Activated B cell treated with CpG ODN at 0.5 μM for 24 hours (primary cell): ENCODE measurements at places on chromosomes 6 and 20.

- DNase-seq: no peak
These were observed 62.1 kb upstream of the APCDD1L start for GRCh38 chr20:58577139-58577806.

GRCh38 chr20:32556312-32557184 lies 28.6 kb downstream of the NOL4L start:
- no peak for DNase-seq

DNA sequence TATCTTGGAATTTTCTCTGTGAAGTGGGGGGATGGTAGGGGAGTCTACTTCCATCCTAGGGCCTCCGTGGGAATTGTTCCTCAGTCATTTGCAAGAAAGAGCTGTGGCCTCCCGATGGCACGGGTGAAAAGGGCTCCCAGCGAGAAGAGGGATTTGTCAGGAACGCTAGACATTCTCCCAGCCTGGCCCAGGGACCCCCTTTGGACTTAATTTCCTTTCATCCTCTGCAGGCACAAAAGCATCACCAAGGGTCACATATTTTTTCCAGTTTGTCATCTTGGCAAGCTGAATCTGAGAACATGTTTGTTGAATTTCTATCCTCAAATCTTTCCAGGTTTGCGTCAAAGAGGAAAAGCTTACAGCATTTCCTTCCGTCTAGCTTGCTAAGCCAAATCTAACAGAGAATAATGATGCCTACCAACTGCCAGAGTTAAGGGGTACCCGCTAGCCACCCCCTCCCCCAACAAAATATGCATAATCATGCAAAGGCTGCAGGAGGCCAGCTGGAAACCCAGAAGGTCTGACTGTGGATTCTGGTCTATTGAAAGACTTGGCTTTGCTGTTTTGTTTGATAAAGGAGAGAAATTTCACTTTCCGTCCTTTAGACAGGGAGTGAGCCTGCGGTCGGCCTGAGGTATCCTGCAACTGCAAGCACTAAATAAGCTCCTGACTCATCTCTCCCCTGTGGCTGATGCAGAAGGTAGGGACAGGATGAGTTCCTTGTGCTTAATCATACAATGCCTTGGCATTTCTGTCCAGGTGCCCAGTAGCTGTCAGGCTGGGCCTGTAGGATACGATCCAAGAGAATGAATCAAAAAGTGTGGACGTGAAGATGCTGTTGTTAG lies 23.1 kb downstream of the PSMG4 start:
- no peak for DNase-seq

GRCh38 chr6:56840467-56841380 lies 114.2 kb upstream of the BEND6 start:
- DNase-seq: no peak

DNA sequence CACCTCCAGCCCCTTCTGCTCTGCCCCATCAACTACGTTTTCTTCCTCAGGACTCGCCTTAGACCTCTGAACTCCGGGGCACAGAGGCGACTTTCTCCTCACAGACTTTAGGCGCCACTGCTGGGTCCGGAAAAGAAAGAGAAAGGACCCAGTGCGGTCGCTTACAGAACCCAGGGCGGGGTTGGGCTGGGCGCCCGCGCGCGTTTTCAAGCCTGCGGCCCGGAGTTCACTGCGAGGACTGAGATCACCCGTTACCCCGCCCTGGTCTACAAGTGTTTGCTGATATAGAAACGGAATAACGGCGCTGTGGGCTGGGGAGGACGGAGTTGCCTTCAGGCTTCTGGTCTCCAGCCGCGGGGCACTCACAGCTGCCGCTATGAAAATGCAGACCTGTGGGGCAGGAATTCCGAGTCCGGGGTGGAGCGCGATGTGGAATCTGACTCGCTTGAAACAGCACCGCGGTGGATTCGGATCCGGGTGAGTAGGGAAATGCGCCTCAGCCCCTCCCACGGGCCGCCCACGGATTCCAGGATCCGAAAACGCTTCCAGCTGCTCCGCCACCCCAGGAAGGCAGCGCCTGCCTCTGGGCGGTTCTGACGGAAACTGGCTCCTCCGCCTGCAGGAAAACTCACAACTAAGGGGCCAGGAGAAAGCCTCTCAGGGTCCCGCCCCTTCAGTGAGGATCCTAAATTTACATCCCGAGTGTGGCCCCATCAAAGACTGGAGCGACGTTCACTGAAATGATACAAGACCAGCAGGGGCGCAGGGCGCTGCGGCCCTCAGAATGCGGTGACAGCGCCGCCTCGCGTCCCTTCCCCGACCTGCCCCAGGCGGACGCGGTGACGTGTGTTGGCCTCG lies 29.4 kb downstream of the HLA-F start:
- peak; percentile 80 for DNase-seq

- no peak for DNase-seq
These were observed 23.5 kb downstream of the OGFRL1 start for GRCh38 chr6:71312089-71312488.

GRCh38 chr20:63701051-63701328 lies 4.5 kb downstream of the TNFRSF6B start:
- no peak for DNase-seq

DNA sequence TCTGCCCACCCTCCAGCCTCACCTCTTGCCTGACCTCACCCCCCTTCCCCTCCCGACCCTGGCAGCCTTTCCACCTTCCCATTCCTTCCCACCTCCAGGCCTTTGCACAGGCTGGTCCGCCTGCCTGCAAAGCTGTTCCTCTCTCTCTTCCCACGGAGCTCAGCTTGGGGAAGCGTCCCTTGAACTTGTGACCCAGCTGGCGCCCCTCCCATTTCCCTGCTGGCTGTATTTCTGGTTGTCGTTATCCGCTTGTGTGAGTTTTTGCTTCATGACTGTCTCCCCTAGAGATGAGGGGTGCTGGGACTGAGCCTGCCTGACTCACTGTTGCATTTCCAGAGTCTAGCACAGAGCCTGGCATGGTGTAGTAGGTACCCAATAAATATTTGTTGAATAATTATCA lies 32.5 kb downstream of the VSTM2L start:
- DNase-seq: no peak

DNA sequence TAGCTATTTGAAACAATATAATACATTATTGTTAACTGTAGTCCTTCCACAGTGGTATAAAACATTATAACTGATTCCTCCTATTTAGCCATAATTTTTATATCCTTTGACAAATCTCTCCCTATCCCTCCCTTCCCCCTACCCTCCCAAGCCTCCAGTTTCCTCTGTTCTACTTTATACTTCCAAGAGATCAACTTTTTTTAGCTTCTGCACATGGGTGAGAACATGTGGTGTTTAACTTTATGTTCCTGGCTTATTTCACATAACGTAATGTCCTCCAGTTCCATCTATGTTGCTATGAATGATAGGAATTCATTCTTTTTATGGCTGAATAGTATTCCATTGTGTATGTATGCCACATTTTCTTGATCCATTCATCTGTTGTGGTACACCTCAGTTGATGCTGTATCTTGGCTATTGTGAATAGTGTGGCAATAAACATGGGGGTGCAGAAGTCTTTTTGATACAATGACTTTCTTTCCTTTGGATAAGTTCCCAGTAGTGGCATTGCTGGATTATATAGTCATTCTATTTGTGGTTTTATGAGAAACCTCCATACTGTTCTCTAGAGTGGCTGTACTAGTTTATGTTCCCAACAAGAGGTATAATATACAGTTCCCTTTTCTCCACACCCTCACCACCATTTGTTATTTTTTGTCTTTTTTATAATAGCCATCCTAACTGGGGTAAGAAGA lies 205.0 kb downstream of the KCNQ5 start:
- DNase-seq: no peak

GRCh38 chr6:159064477-159064876 lies 19.7 kb upstream of the TAGAP start:
- DNase-seq: no peak

- no peak for DNase-seq
These were observed 51.7 kb downstream of the VSTM2L start for GRCh38 chr20:37954626-37955025.

DNA sequence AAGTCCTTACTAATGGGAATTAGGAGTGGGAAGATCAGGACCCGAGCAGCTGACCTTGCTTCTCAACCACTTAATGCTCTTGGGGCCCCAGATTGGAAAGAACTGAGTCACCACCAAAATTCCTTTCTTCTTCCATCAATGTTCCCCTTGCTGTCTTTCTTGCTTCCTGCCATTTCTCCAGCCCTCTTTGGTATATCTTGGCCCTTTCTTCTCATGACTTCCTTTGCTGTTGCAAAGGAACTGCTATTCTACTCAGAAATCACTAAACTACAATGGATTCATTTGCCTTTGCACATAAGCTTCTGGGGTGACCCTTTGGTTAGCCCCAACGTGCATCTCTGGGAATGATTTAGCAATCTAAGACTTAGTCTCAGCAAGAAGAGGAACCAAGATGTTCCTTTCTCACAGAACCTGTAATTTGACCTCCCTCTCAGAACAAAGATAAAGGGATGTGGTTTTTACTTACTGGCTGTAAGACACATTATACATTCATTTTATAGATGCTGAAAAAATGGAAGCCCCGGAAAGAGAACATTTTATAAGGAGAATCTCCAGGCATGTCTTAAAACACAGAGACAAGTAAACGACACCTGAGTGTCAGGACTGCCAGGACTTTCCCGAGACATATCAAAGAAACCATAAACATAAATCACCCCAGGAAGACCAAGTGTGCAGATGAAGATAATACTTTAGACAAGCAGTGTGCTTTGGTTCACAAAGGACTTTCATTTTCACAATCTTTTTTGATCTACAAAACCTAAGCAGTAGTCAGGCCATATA lies 99.0 kb upstream of the TNFAIP3 start:
- no peak for DNase-seq

GRCh38 chr6:118012944-118013343 lies 105.9 kb downstream of the SLC35F1 start:
- no peak for DNase-seq

DNA sequence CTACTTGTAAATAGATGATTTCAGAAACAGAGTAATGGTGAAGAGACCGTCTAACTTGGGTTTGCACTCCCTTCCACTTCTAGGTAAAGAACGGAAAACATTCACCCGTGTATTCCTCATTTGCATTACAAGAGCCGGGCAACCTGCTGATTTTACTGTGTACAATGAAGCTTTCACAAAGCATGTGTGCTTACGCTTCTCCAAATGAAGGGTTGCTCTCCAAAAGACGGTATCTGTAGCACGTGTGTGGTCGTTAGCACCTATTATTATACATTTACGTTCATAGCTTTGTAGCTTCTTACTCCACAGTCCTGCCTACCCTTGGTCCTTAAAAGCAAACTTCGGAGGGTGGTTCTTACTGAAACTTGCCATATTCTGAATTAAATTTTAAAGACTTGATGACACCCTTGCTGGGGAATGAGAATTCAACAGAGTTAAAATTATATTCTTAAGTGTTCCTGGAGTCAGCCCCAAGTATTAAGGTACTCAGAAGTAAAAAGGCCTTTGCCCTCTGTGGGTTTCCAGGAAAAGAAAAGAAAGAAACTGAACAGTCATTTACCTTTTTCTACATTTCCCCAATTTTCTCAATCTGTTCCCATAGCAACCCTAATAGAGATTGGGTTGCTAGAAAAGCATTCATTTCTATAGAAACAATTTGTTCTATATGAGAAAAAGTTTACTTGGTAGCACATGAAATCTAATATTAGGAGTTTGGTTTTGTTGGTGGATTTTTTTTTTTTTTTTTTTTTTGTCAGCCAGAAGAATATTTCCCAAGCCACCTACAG lies 61.9 kb upstream of the KCNG1 start:
- DNase-seq: no peak

GRCh38 chr20:62951896-62952372 lies 575 bp upstream of the SLC17A9 start:
- no peak for DNase-seq

GRCh38 chr6:28953039-28953584 lies 29.3 kb upstream of the TRIM27 start:
- no peak for DNase-seq

- no peak for DNase-seq
These were observed 244.1 kb upstream of the TBX18 start for GRCh38 chr6:85008296-85009009.

DNA sequence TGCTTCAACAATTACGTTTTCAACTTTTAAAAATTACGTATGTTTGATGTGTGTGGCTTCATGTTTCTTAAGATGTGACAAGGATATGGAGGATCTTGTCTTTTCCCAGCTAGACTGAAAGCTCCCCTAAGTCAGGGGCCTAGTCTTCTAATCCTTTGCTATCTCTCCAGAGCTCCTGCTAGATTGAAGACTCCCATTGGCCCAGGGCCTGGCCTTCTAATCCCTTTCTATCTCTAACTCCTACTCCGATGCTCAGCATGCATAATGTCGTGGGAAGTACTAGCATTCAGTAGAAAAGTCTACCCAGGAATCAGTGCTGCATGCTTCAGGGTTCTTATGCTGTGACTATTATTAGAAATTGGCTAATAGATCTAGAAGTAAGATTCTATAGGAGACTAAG lies 144.8 kb upstream of the SUPT3H start:
- no peak for DNase-seq

DNA sequence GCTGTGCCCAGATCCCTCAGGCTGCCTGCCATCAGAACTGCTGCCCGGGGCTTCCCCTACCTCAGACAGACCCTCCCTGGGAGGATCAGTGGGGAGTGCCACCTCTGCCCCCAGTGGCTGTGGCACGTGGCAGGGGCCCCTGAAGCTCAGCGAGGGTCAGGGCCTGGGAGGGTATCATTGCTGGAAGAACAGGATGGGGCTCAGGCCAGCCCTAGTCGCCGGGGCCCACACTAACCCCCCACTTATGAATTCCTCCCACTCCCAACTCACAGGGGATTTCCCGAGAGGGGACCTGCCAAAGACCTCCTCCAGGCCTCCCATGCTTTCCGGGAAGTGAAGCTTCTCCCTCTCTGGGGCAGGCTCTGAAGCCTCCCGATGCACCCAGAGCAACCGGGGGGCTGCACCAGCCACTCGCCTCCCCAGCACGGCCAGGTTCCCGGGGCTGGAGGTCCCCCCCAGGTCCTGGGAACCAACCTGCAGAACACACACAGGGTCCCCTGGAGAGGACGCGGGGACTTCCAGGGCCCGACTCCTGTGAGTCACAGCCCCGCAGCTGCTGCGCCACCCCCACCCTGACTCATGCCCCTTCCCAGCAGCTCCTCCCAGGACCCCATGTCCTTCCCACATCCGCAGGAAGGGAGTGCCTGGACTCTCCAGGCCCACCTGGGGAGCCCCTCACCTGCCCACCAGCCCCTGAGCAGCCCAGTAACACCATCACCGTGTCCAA lies 2.5 kb downstream of the TNFRSF6B start:
- no peak for DNase-seq

- no peak for DNase-seq
These were observed 593.4 kb upstream of the JAG1 start for GRCh38 chr20:11267131-11267761.
